CMK (cell line): ENCODE measurements at places on chromosomes 6 and 20.
A peak's percentile ranks its signal among the peaks of the same experiment; 100 is the strongest.

- DNase-seq, result no peak
Measured at GRCh38 chr20:5315807-5316187, 957 bp downstream of the PROKR2 start.

DNA sequence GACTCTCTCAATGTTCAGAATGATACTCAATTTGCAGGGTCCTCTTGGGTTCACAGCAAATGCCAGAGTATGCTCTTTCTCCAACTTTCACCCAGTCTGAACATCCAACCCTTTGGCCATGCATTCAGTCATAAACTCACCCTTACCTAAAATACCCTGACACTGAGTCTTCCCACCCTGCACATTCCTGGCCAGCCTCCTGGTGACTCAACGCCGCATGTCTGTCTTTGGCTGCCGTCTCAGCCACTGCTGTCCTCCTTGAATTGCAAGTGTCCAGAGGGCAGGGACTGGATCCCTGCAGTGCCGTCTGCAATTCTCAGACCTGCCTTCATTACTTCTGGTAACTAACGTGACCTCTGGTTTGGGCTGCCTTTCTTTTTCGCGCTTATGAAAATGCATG is 593.4 kb downstream of the QKI start:
- no peak for DNase-seq

- DNase-seq, result no peak
Measured at GRCh38 chr20:63482021-63482587, 9.6 kb upstream of the KCNQ2 start.

GRCh38 chr6:75244063-75244584 is 523 bp upstream of the COX7A2 start:
- no peak for DNase-seq

DNA sequence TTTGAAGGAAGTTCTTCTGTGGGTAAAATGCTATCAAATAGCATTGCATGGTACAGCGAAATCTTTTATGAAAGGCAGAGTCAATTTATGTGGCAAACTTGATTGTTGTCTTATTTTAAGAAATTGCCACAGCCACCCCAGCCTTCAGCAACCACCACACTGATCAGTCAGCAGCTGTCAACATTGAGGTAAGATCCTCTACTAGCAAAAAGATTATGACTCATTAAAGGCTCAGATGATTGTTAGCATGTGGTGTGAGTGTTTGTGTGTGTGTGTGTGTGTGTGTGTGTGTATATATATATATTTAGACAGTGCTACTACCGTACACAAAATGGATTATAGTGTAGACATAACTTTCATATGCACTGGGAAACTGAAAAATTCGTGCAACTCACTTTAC is 27.8 kb downstream of the LRRN4 start:
- DNase-seq, result no peak

DNA sequence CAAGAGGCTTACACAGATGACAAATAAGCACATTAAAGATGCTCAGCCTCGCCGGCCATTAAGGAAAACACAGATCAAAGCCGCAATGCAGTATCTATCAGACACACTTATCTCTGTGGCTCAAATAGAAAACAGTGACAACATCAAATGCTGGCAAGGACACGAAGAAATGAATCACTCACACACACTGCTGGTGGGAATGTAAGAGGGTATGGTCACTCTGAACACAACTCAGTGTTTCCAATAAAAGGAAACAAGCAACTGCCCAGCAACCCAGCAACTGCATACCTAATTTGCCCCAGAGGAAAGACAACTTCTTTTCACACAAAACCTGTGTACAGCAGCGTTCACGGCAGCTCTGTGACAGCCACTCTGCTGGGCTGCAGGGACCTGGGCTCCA is 155.8 kb downstream of the WDR27 start:
- DNase-seq, result no peak

DNA sequence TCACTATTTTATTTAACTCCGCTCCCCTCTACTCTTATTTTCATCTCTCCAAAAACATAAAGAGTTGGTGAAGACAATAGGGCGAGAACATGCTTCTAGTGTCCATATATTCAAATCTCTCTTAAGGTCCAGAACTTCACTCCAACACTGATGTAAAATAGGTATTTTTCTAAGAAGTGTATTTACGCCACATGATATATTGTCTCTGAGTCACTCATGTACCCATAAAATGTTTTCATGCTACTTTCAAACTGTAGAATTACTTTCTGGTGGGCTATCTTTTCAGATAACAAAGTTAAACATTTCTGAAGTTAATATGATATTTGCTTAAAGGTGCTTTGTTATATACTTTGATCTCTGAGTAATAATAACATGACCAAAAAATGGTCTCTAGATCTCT is 124.1 kb upstream of the IFNGR1 start:
- no peak for DNase-seq

GRCh38 chr6:109512271-109512817 is 29.3 kb upstream of the ZBTB24 start:
- DNase-seq, result no peak

DNA sequence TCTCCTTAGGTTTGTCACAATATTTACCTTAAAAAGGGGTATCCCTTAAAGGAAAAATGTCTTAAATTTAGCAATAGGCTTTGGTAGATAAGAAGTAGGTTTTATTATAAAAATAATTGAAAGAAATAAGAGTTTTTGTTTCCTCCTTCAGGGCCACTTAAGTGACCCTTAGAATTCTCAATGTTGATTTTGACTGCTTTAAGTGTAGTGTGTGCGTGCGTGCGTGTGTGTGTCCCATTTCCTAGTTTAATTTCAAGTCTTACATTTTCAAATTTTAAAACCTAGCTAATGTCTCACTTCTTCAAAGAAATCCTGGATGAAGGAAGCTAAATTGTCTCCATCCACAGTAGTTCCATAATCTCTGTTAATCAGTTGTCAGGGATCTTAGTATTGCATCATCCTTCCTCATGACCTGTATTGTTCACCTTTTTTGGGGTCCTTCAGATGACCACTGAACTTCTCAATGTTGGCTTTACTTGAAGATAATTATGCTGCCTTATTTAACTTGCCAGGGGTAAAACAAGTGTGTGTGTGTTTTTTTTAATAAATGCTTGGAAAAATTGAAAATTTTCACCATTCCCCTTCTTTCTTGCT is 50.7 kb upstream of the TFB1M start:
- no peak for DNase-seq

GRCh38 chr6:52098721-52099120 is 11.3 kb upstream of the PKHD1 start:
- no peak for DNase-seq

GRCh38 chr6:107819964-107820337 is 4.2 kb downstream of the SCML4 start:
- no peak for DNase-seq

DNA sequence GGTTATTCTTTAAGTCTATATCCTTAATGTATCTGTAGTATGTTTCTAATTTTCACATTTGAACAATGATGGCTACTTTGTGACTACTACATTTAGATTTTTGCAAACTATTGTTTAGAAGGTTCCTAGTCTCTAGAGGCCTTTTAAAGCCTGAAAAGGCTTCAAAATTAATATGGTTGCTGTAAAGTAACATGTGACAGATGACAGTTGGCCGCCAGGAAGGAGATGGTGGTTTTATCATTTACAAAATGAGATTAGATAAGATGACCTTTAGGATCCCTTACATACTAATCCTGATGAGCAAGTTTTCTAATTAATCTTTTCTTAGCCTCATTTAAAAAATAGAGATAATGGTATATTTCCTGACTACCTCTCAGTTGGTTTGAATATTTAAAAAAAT is 18.8 kb downstream of the SCAF8 start:
- DNase-seq, result no peak

GRCh38 chr6:157325069-157325805 is 1.9 kb upstream of the TMEM242 start:
- no peak for DNase-seq

- DNase-seq, result no peak
Measured at GRCh38 chr6:163962627-163963117, 548.2 kb downstream of the QKI start.

- DNase-seq, result no peak
Measured at GRCh38 chr20:45792317-45793118, 764 bp downstream of the DNTTIP1 start.

GRCh38 chr20:47272893-47273590 is 83.5 kb downstream of the ZMYND8 start:
- peak; percentile 20 for DNase-seq

DNA sequence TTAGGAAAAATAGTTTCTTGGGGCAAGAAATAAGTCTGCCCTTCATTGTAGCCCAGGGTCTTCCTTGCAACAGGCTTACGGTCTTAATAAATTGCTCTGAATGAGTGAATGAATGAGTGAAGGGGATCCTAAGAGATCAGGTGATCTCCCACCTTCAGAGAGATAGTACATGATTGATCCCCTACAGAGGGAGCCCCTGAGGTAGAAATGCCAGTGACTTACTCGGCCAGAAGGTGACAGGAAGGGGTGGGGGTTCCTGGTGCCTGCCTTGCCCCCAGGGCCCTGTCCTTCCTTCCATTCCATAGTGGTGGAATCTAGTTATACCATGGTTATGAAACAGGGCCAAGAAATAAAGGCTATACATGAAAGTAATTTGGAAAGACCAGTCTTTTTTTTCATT is 215.3 kb upstream of the SSTR4 start:
- DNase-seq, result no peak

- no peak for DNase-seq
Measured at GRCh38 chr6:53803081-53803860, 8.5 kb downstream of the LRRC1 start.

DNA sequence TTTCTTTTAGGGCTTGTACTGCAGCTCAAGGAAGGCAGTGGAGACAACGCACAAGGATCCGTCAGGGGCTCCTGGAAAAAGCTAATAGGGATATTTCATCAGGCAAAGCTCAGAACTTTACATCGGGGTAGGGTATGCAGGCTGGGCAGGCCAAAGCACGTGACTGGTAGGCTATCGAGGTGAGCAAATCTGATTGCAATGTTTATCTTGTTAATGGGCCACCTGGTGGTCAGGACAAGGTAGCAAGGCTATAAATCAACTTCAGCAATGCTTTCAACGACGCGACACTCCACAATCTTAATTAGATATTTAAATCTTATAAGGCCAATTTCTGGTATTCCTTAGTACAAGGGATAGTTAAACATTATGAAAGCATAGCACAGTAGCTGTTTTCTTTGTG is 1302.8 kb upstream of the EYS start:
- no peak for DNase-seq

DNA sequence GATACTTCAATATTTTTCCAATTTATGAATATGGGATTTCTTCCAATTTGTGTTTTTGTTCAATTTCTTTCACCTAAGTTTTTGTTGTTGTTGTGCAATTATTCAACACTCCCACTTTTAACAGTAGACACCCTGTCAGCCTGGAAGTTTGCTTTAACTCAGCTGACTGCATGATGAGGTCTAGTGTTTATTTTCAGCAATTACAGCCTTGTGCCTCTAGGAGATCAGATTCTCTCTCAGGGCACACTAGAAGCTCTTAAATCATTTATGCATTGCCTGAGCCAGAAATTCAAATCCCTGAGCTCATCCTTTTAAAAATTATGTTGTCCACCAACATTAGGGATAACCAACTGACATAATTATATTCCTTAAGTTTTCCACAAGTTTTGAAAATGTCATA is 85.7 kb downstream of the MRAP2 start:
- DNase-seq, result no peak

GRCh38 chr6:111534231-111534751 is 51.3 kb upstream of the REV3L start:
- DNase-seq, result no peak

GRCh38 chr6:158283304-158283980 is 28.8 kb upstream of the TULP4 start:
- no peak for DNase-seq

DNA sequence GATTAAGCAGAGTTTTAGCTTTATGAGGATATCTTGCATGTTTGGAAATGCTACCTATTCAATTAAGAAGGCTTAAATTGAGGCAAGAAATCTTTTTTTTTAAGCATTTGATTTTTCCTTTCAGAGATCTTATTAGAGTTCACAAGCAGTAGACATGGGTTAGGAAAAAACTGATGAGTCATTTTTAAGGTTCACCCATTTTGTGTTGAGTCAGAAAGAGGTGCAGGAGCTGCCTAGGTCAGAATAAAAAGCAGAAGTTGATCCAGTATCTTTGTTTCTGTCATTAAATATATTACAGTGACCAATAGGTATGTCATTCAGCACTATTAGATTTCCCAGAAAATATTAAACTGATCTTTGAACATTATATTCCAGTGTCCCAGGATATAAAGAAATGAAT is 306.8 kb downstream of the LMBRD1 start:
- no peak for DNase-seq

DNA sequence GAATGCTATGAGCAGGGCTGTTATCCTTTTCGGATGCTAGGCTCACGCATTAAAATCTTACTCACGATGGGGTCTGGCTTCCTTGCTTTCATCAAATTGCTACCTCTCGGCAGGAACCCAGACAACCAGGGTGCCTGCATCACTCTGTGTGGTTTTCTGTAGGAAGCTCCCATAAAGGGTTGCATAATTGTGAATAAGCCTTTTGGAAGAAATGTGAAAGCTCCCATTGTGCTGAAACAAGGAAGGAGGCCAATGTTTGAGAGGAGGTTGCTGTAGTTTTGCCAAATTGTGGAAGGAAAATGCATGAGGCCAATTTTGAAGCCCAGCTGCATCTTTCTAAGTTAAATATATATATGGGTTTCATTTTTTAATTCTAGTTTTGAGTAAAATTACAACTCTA is 615.5 kb downstream of the C6orf118 start:
- no peak for DNase-seq

GRCh38 chr6:150413781-150414281 is 45.0 kb downstream of the IYD start:
- no peak for DNase-seq

DNA sequence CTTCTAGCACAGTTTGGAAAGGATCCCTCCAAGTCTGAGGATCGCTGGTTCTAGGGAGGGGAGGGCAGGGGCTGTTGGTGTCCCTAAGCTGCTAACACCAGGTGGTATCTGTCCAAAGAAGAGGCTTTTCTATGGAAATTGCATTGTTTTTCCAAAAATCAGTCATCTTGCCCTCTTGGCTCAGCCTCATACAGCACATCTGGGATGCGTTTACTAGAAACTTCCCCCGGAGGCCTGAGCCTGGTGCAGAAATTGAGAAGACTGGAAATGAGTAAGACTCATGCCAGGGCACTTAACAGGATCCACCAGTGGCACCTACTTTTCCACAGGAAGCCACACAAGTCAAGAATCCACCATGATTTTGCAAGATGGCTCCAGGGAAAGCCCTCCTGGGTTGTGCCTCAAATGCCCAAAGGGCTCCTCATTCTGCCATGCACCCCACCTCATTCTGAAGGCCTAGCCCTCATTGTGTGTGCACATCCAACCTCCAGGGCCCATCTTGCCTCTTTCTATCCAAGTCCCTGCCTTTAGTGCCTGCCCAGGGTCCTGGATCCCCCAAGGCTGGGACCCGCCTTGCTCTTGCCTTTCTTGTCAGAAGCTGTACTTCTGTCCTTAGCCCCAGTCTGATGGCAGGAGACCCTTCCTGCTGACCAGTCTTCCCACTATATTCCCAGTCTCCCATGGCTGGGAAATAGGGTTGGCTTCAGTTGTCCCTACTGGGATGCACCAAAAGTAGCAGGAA is 97.6 kb downstream of the MRPL14 start:
- no peak for DNase-seq

DNA sequence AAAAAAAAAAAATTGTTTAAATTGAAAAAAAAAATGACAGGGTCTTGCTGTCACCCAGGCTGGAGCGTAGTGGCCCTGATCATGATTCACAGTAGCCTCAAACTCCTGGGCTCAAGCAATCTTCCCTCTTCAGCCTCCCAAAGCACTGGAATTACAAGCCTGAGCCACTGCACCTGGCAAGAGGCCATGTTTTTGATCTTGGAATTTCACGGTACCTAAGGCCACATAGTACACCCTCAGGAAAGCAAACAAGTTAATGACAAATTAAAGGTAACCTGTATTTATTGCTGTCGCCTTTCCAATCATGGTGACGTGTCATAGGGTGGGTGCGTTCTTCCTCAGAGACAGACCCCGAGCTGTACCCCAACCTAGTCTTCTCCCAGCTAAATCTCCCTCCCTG is 79.2 kb downstream of the LINC00237 start:
- DNase-seq, result no peak
